Activated T-helper 9 cell treated with anti-CD3 and anti-CD28 coated beads, Interleukin-2, amount 50 U/mL, for 16 hours (primary cell): ENCODE measurements at places on chromosomes 16 and 17.

DNA sequence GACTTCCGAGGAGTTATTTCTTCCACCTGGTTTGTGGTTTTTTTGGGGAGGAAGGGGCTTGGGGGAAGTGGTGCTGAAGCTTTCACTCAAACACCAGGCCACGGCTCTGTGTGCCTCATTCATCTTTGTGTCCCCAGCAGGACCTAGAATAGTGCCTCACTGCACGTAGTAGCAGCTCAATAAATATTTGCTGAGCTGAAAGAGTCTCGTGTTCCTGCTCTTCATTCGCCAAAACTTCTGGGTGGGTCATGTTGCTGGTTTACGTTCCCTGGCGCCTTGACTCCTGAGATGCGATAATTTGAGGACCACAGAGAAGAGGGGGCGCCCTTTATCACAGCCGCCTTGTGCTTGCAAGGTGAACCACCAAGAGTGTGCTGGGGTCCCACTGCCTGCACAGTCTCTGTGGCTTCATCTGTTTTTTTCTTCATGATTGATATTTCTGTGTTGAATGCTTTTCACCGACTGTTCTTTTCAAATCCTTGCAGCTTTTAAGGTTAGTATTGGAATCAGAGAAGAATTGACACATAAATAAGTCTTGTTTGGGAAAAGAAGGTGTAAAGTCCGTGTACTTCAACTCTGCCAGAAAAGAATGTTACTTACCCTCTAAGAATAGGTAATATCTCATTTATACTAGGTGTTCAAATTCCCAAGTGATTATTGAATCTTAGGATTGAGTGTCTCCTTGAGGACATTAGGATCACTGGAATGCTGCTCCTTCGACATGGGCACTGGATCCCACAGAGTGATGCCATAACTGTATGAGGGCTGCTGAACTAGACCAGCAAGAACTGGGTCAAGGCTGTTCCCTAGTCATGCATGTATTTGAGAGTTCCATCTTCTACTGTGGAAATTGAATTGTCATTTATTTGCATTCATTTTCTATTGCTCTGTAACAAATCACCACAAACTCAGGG, 92.7 kb upstream of the CLEC18A start:
- no peak for DNase-seq

GRCh38 chr16:10480151-10480550, 94.3 kb downstream of the ATF7IP2 start:
- DNase-seq = no peak

DNA sequence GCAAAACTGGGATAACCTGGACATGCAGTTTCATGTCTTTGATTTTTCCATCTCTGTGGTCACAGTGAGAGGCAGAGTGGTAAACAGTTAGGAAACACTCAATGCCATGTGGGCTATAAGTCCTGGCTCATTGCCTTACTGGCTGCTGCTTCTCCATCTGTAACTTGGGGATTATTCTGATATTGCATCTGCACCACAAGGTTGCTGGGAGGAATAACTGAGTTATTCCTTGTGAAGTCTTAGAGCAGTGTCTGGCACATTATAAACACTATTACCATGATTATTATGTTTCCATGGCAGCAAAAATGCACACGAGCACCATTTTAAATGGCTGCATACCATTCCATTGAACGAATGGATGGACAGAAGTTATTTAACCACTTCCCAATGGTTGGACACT, 111.7 kb upstream of the CDH5 start:
- no peak for DNase-seq

DNA sequence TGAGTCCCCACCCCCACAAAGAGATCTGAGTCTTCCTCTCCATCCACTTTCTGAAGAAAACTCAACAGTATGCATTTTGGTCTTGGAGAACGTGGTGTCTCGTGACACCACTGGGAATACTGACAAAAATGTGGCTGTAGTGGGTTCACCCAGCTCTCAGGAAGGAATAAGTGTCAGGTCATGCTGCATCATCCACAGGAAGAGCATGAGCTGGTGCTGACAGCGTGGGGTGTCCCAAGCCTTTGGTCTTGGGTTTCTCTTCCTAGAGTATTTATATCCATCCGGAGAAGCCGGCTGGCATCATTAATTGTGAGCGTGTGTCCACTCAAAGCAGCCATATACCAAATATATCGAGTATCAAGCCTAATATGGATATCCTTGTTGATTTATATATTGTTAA, 55.9 kb downstream of the C17orf67 start:
- no peak for DNase-seq

- no peak for DNase-seq
Measured at GRCh38 chr17:75411328-75412067, 6.0 kb upstream of the GRB2 start.

- DNase-seq = no peak
Measured at GRCh38 chr17:9824094-9824493, 1.6 kb upstream of the GLP2R start.

- DNase-seq = no peak
Measured at GRCh38 chr16:8656376-8656775, 18.0 kb upstream of the ABAT start.

GRCh38 chr17:62194401-62194800, 129.3 kb upstream of the MED13 start:
- DNase-seq = no peak

DNA sequence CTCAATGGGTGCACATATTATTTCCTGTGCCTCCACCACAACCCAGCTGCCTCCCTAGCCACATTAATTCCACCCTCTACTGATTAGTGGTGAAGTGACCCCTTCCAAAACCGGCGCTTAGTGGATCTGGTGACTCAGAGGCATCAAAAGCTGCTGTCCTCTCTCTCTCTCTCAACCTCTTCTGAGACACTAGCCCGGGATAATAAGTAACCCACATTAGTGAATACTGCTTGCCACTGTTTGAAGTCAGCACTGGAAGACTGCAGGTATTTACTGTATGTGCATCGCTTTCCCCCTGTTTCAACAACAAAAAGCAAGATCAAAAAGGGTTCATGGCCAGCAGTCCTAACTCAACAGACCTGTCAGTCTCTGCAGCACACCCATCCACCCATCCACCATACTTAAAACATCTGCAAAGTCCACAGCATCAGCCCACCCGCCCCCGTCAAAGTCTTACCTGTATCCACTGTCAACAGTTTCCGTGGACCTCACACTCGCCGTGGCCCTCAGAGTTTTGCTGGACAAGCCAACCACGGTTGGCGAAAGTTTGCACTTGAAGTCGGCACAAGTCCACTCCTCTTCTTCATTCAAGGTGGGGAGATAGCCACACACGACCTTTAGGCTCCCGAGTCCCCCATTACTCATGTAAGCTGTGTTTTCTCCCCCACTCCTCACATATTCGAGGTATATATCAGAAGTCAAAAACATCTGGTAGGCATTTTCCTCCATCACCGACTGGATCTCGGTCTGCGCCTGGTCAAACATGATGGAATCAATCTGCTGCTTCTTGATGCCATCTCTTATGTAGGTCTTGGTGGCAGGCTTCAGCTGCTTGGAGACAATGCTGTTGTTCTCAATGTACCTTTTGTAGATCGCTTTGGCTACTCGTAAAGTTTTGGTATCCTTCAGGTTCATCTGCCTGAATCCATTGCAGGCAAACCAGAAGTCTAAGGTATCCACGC, 3.8 kb downstream of the AXIN2 start:
- DNase-seq = no peak

- no peak for DNase-seq
Measured at GRCh38 chr16:17499223-17499902, 28.6 kb upstream of the XYLT1 start.

GRCh38 chr17:53804437-53804836, 18.3 kb upstream of the KIF2B start:
- DNase-seq = no peak

DNA sequence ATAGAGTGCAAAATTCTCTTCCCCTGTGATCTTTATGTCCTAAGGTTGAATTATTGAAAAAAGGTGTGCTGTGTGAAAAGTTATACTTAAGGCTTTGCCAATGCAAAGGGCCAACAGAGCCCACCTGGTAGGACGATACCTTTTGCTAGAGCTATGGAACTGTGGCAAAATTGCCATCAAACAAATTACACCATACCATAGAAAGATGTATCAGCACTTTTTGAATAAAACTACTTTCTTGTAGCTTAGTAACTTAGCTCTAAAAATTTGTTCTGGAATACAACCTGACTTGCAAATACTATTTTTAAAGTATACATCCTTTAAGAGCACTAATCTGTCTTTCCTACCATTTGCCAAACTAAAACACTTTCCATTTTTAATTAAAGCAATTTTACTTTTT, 147.2 kb upstream of the ERCC4 start:
- DNase-seq = no peak

DNA sequence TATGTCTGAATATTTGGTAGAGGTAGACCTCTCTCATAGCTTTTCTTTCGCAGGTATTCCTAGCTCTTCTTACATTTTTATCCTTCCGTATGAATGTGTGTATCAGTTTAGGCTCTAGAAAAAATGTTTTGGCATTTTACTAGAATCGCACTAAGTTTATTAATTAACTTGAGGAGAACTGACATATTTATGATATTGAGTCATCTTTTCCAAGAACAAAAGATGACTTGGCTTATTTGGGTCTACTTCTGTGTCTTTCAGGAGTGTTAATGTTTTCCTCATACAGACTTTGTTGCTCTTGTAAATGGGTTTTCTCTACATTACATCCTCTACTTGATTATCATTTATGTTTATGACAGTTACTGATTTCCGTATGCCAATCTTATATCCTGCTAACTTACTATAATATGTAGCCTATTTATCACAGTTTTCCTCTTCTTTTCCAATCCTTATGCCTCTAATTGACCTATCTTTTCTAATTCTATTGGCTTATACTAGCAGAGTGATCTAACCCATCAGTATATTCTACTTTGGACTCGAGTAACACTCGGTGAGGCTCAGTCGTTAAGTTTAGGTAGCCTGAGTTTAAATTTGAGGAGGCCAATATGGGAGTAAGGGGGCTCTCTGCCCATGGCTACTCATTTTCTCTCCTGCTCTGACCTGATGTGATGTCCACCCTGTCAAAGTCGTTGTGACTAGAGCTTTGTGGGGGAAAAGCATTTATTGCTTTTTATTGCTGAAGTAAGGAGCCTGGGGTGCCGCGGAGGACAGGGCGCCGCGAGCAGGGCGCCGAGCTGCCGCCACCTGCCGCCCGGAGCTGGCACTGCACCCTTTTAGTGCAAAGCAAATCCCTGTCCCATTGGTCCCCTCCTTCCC, 20.0 kb downstream of the ST6GALNAC1 start:
- DNase-seq = peak; percentile 66

DNA sequence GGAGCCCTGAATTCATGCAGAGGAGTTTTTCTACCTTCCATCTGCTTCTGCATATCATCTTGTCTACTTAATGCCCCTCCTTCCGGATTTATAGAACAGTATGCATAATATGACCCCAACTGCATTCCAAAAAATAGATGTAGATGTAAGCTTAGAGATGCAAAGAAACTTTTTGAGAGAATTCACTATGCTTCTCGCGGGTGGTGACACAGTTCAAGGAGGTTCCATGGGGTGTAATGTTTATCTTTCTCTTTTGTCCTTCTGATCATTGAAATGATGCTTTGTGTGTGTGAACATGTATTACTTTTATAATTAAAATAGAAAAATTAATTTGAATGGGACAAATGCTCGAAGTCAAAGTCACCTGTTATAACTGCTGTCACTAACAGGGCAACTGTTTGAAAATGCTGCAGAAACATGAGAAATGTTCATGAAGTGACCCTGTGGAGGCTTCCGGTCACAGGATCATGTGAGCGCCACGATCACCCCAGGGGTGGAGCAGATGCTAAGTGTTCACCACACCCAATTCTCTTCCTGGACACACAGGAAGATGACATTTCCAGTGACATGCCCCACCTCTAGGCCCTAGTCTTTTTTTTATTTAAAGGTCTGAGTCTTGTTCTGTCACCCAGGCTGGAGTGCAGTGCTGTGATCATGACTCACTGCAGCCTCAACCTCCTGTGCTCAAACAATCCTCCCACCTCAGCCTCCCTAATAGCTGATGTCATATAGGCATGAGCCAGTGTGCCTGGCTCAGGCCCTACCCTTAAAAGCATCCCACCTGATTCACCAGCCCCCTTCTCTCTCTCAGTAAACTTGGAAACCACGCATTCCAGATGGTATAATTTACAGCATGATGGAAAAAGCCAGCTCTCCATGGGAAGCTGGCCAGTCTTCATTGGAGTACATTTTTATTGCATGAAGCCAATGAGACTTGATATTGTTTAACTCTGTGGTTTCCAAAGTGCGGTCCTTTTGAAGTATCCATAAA, 21.0 kb upstream of the AGRP start:
- DNase-seq = no peak

DNA sequence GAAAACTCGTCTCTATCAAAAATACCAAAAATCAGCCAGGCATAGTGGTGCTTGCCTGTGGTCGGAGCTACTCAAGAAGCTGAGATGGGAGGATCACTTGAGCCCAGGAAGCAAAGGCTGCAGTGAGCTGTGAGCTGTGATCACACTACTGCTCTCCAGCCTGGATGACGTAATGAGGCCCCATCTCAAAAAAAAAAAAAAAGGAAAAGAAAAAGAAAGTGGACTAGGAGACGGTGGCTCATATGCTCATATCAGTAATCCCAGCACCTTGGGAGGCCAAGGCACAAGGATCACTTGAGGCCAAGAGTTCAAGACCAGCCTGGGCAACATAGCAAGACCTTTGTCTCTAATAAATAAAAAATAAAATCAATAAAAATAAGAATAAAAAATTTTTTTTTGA, 8.8 kb upstream of the SUMO2 start:
- no peak for DNase-seq

DNA sequence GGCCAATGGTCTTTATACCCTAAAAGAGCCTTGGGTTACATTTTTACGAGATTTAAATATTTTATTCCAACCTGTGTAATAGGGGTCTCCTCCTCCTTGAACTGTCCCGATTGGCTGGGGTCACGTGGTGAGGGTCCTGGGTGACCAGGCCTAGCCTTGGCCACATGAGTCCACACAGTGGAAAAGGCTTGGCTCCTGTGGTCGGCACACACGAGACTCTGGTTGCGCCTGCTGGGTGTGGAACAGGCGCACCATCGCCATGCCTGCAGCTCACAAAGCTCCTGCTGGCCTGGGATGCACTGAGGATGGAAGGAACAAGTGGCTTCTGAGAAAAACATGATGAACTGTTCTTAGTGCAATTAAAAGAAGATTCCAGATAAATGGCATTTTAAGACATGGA, 103.9 kb upstream of the ZNF750 start:
- no peak for DNase-seq

GRCh38 chr17:29977836-29978235, 36.4 kb downstream of the EFCAB5 start:
- no peak for DNase-seq

GRCh38 chr16:50386774-50387173, 18.0 kb upstream of the BRD7 start:
- DNase-seq = no peak

DNA sequence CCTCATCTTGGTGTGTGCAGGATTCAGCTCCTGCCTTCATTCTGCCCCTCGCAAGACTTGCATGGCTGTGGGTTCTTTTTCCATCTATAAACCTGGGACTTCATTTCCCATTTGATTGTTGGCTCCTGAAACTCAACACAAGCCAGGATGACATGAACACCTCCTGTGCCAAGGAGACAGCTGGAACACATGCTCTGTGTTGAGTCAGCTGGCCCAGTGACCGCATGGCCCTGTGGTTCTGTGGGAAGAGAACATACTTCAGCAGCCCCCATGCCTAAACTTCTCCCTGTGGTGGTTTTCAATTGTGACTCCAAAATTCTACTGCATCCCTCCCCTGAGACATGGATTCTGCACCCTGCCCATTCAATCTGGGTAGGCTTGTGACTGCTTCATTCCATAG, 57.9 kb upstream of the FOXF1 start:
- no peak for DNase-seq
